ENCODE measurements at places on chromosomes 3 and 15.

DNA sequence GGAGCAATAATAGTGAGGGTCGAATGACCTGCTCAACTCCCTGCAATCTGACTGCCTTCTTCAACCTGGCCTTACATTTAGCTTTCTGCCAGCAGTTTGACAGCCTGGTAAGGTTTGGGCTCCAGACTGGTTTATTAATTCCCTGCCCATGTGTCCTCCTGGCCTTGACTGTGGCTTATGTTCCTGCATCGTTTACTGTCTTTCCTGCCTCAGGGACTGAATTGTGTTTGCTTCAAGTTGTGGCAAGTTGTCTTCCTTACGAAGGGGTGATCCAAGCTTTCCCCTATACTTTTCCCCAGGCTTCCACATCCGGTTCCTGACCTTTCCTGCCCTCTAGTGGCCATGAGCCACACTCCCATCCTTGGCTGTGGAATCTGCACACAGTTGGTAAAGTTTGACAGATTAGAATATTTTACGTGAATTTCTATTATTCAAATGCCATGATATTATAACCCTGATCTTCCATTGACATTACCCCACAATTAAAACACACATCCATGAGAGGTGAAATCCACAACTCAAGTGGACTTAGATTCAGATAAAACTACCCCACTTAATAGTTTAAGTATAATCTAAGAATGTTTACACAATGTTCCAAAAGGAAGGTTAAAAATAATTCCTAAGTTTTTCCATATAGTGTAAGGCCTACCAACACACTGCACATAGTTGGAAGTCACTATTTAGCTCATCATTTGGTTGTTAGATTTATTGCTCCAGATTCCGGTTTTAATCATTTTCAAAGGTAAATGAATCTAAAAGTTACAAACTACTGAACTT lies 95.7 kb downstream of the NEDD4 start:
- no peak for DNase-seq

GRCh38 chr3:88632226-88632625 lies 475.2 kb upstream of the EPHA3 start:
- DNase-seq, result no peak

- no peak for DNase-seq
Observed at GRCh38 chr3:99637368-99638111, 854 bp upstream of the COL8A1 start.

- DNase-seq, result no peak
Observed at GRCh38 chr3:150384296-150385212, 23.5 kb upstream of the TSC22D2 start.

- DNase-seq, result no peak
Observed at GRCh38 chr15:74269362-74270035, 33.4 kb downstream of the CCDC33 start.

All from NCI-H1436 (cell line).